ENCODE measurements at places on chromosomes 16 and 17.

- DNase-seq: no peak
These were observed 9.0 kb upstream of the NKD1 start for GRCh38 chr16:50539053-50539695.

GRCh38 chr16:86367291-86368072, 142.8 kb upstream of the FOXF1 start:
- no peak for DNase-seq

GRCh38 chr17:78365561-78366108, 5.8 kb upstream of the SOCS3 start:
- no peak for DNase-seq

GRCh38 chr17:50221266-50221863, 19.9 kb upstream of the COL1A1 start:
- DNase-seq: no peak

DNA sequence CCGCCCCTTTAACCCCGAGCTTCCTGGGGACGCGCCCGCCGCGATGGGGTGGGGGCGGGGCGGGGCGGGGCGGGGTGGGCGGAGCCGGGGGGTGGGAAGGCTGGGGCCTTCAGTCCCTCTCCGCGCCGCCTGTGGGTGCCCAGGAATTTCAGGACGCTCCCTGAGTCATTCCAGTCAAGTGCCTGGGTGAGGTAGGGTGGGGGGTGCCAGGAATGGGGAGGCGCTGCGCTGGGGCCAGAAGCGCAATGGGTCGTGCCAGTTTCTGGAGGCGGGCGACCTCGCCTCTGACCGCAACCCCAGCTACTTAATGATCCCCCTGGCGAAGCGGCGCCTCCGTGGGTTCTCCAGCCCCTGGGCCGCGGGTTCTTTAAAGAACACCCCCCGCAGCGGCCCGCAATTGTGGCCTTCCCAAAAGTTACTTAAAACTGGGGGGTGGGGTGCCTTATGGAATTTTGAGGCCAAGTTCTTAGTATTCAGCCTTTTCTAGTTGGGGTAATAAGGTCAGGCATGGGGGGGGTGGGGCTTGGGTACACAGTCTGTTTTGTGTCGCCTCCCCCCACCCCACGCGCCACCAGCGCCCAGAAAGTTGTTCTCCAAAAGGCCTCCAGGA, 826 bp upstream of the GSE1 start:
- DNase-seq: no peak

DNA sequence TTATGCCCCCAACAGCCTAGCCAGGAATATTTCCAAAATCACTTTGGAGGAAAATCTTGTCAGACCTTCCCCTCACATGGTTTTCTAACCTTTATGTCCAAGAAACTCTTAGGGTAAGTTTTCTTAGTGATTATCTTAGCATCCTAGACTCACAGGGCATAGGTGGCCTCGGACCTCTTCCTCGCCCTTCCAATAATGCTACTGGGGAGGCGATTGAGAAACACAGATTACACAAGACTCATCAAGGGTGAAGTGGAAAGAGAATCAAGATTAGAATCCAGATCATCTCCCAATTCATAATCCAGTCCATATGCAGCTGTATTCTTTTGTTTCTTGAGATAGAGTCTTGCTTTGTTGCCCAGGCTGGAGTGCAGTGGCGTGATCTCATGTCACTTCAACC, 358.4 kb upstream of the CDH5 start:
- DNase-seq: no peak

DNA sequence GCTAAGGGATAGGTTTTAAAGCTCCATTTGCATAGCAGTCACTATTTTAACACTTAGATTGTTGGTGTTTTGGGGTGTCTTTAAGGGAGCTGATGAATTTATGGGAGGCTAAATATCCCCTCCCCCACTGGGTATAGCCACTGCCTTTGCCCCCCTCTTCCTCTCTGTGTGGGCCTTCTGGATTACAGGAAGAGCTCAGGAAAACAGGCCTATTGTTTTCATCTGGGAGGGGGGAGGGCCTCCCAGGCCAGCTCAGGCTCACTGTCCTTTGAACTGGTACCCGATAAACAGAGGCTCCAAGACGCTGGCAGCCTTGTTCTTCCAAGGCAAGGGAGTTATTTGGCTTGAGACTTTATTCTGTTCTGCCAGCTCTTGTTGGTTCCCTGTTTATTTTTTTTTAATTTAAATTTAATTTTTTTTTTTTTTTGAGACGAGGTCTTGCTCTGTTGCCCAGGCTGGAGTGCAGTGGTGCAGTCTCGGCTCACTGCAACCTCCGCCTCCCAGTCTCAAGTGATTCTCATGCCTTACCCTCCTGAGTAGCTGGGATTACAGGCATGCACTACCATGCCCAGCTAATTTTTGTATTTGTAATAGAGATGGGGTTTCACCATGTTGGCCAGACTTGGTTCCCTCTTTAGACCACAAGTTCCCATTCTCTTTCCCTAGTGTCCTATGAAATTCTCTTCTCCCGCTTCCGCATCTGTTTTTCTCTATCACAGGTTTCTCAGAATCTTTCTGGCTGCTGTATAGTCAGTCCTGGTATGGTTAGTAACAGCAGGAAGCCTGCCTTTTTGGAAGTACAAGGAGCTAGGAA, 25.1 kb downstream of the MINK1 start:
- no peak for DNase-seq

- no peak for DNase-seq
These were observed 19.2 kb upstream of the ZFHX3 start for GRCh38 chr16:73066927-73067670.

GRCh38 chr17:74152591-74153455, 50.7 kb upstream of the RPL38 start:
- no peak for DNase-seq

- no peak for DNase-seq
These were observed 19.6 kb downstream of the MED13 start for GRCh38 chr17:62045517-62045916.

DNA sequence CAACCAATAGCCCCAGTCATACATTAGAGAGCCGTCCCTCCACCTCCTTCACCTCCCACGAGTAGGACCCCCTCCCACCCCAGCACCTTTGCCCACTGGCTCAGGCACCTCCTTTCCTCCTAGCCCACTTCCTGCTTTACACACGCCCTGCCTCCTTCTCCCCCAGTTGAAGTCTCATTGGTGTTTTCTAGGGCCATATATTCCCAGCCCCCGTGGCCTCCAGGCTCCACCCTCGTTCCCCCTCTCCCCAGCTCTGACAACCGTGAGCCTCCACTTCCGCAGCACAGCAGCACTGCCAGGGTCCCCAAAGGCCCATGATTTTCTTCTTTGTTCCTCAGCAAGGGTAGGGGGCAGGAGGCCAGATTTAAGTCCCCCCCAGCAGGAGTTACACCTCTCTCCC, 340.3 kb upstream of the TNRC6C start:
- no peak for DNase-seq

DNA sequence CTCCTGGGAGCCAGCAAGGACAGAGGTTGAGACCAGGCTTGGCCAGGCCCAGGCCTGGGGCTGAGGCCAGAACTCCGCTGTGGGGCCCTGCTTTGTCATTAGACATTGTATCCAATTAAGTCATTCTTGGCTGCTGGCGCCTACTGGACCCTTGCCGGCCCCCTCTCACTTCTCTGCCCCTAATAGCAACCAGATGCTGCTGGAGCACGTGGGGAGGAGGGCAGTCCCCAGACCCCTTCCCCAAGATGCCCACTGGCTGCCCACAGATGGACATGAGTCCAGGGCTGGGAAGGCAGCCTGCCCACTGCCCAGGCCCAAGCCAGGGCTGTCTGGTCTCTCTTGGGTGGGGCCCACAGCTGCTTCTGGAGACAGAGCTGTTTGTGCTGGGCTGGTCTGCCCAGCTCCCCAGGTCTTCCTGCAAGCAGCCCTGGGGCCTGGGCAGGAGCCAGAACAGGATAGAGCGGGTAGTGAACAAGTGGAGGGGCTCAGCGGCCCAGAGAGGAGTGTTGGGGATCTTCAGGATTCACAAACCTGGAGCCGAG, 7.8 kb downstream of the PLXDC1 start:
- no peak for DNase-seq

- peak; percentile 85 for DNase-seq
These were observed 324.7 kb downstream of the SEC14L1 start for GRCh38 chr17:77465358-77466041.

- DNase-seq: no peak
These were observed 295.8 kb downstream of the FOXL1 start for GRCh38 chr16:86874141-86874540.

DNA sequence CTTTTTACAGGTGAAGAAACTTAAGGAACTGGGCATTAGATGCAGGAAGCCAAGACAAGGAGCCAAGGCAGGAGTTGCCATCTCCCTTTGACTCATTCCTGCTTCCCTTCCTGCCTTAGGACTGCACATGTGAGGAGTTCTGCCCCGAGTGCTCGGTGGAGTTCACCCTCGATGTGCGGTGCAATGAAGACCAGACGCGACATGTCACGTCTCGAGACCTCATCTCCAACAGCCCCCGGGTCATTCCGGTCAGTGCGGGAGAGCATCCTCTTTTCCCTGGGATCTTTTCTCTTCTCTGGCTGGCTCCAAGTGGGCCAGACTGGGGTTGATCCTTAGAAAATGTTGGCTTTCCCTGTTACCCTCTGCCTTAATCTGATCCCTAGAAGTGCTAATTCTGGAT, 6.6 kb downstream of the POLR2C start:
- DNase-seq: no peak

GRCh38 chr16:80009971-80010659, 409.6 kb upstream of the MAF start:
- no peak for DNase-seq

GRCh38 chr17:1907909-1908698, 78.3 kb downstream of the RPA1 start:
- no peak for DNase-seq

Data from CD4-positive, alpha-beta T cell treated with Interferon gamma for 1 hour (primary cell).